ENCODE measurements at places on chromosomes 7 and 10.
A peak's percentile ranks its signal among the peaks of the same experiment; 100 is the strongest.

- DNase-seq, result no peak
These were observed 96.9 kb upstream of the FAM180A start for GRCh38 chr7:135845415-135846075.

- no peak for DNase-seq
These were observed 290.2 kb downstream of the DNAJB6 start for GRCh38 chr7:157627033-157627432.

DNA sequence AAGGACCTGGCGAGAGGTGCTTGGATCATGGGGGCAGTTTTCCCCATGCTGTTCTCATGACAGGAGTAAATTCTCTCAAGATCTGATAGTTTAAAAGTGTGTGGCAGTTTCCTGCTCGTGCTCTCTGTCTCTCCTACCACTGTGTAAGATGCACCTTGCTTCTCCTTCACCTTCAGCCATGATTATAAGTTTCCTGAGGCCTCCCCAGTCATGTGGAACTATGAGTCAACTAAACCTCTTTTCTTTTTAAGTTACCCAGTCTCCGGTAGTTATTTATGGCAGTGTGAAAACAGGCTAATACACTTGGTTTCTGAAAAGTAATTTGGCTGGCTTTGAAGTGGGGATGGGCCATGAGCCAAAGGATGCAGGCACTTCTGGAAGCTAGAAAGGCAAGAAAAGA is 268.0 kb upstream of the KAT6B start:
- no peak for DNase-seq

- no peak for DNase-seq
These were observed 36.7 kb downstream of the EGFR start for GRCh38 chr7:55055479-55055878.

DNA sequence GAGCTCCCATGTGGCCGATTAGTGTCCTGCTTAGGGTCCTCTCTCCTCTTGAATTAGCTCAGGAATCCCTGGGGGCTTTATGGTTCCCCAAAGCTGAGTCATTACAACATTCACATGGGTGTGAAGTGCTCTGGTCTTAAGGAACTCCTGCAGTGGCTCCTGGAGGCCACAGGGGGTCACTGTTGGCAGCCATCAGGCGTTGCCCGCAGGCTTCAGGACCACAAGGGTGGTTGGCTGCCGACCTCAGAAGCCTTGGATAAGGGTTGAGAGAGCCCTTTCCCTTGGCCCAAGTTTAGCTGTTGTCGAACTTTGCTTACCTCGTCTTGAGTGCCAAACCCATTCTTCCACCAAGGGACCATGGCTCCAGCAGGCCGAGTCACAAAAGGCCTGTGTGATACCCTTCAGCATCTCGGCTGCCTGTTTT is 61.7 kb downstream of the SH2D4B start:
- DNase-seq, result peak; percentile 89

- peak; percentile 46 for DNase-seq
These were observed 5.0 kb downstream of the LRRC27 start for GRCh38 chr10:132336919-132337407.

- no peak for DNase-seq
These were observed 448.5 kb upstream of the ANKRD30A start for GRCh38 chr10:36676756-36677430.

- no peak for DNase-seq
These were observed 268.2 kb downstream of the PTEN start for GRCh38 chr10:88131511-88132139.

DNA sequence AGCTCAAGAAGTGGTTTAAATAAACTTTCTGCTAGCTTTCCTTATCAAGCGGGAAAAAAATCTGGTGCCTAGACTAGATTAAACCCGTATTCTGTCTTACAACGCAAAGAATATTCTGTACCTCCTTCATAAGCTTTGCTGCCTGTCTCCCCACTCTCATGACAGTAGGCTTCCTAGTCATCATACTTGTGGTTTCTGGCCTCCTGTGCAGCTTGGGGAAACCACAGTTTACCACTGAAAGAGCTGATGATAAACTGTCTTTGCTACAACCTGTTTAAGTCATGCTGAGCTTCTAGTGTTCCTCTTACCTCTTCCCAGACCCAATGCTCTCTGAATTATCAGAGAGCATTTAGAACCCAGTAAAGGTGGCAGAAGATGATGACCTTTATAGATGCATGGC is 55.0 kb downstream of the PODXL start:
- DNase-seq, result peak; percentile 49

DNA sequence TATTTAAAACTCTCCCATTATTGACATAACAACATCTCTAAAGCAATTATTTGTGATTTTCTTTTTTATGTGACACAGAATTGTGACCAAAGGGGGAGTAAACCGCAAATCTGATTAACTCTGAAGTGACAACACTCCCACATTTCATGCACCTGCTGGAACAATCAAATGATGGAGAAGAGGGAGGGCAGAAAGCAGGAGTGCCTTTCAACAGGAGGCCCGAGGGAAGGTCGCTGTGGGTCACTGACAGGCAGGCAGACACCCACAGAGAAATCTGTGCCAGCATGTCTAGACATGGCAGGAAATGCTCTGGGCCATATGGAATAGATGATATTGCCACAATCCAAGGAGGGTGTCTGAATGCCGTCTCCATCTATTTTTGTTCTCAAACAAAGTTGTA is 247.3 kb downstream of the DOCK4 start:
- no peak for DNase-seq

DNA sequence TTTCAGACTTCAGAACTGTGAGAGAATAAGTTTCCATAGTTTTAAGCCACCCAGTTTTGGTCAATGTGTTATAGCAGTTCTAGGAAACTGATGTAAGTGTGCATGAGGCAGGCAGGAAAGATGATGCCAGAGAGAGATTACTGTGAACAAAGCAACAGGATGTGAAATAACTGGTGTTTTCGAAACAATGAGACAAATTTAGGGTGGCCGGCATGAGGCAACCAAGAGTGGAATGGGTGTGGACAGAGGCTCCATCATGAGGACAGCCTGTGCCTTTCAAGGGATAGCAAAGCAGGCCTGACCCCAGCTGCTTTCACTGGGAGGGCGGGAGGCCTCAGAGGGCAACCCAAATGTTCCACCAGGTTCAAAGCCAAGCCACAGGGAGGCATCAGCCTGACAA is 67.3 kb upstream of the UCN3 start:
- peak; percentile 63 for DNase-seq

GRCh38 chr10:30176182-30176581 is 116.8 kb upstream of the JCAD start:
- no peak for DNase-seq

DNA sequence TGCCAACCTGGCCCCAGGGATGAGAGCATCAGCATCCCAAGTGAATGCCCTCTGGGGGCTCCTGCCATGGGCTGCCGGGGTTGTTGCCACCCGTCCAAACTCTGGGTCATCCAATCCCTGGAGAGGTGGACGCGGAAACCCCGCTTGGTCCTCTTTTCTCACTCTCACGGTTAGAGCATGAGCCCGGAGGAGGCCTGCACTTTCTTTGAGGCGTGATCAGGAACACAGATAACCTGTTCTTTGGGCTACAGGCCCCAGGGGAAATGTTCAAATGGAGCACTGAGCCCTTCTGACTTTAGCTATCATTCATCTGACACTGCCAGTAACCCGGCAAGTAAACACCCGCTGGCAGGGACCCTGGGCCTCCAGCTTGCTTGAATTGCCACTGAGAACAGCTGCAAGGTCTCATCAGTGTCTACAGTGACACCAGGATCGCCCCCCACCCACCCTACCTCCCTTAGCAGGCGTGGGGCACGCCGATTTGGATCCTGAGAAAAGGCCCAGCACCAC is 29.4 kb upstream of the SLF2 start:
- no peak for DNase-seq

GRCh38 chr10:65993451-65993850 is 932.4 kb upstream of the LRRTM3 start:
- DNase-seq, result no peak

DNA sequence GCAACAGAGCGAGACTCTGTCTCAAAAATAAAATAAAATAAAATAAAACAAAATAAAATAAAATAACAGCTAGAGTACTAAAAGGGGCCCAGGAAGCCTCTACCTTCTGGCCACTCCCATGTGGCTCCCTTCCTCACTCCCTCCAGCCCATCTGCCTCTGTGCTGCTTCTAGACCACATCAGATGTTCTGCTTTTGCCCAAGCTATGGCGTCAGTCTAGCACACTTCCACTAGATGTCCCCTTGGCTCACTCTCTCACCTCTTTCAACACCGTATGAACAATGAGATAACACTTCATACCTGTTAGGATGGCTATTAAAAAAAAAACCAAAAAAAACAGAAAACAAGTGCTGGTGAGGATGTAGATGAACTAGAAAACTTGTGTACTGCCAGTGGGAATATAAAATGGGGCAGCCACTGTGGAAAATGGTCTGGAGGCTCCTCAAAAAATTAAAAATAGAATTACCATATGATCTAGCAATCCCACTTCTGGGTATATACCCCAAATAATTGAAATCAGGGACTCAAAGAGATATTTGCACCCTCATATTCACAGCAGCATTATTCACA is 132.3 kb downstream of the ARHGAP22 start:
- peak; percentile 59 for DNase-seq

GRCh38 chr7:51317582-51317910 is 937 bp upstream of the COBL start:
- no peak for DNase-seq

- DNase-seq, result no peak
These were observed 14.6 kb upstream of the VAX1 start for GRCh38 chr10:117152668-117153067.

DNA sequence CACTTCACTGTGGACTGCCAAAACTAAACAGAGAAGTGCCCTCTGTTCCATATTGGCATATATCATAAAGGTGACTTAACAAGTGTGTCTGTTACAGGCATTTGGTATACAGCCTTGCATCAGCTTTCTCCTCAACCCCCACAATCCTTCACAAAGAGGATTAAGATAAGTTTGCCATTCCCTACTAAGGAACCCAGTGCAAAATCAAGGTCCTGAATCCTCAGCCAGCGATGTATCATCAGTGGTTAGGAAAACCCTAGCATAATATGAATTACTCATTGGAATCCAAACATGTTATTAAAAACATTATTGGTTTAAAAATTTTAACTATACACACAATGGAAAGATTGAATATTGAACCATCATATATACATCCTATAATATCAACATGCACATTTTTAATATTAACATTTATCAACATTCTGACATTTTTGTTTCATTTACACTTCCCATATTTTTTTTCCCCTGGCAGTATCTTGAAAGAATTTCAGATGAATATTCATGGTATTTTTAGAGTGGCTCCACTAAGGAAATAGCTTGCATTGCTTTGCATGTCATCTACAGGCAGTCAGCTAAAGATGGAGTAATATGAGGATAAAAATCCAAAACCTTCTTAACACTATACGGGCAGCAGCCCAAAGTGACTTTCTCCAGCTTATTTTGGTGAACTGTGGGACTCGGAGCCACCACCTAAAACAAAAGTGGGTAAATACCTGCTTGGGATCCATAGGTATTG is 215.6 kb upstream of the CHRM2 start:
- DNase-seq, result no peak

GRCh38 chr10:48614481-48615390 is 9.9 kb upstream of the ARHGAP22 start:
- DNase-seq, result no peak

GRCh38 chr10:58089739-58090138 is 178.0 kb downstream of the IPMK start:
- DNase-seq, result no peak

- DNase-seq, result peak; percentile 7
These were observed 293.5 kb upstream of the IMMP2L start for GRCh38 chr7:111855842-111856227.

DNA sequence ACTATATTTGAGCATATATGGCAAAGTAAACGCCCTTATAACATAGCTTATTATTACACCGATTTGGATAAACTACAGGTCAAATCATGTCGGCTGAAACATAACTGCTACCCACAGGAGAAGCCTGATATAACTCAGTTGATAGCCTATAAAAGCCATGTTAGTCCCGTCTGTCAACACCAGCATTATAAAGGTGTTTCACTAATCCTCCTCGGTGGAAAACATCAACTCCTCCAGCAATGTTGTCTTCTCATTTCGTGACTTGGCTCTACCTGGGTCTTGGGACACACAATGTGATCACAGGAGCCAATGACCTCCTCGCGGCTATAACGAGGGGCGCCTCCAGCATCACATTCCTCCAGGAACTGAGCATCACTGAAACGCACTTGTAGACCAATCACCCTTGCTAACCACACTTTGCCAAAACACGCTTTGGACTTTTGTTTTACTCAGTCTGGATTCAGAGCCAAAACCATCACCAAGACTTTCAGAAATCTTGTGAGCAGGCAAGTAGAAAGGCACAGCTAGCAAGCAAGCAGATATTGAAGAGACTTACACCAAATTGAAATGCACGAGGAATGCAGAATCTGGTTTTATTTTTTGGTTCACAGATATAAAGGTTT is 269.7 kb upstream of the NFE2L3 start:
- DNase-seq, result no peak

GRCh38 chr10:104766341-104766740 is 125.3 kb downstream of the SORCS3 start:
- DNase-seq, result no peak

- no peak for DNase-seq
These were observed 99.5 kb downstream of the FANK1 start for GRCh38 chr10:125995726-125996304.

DNA sequence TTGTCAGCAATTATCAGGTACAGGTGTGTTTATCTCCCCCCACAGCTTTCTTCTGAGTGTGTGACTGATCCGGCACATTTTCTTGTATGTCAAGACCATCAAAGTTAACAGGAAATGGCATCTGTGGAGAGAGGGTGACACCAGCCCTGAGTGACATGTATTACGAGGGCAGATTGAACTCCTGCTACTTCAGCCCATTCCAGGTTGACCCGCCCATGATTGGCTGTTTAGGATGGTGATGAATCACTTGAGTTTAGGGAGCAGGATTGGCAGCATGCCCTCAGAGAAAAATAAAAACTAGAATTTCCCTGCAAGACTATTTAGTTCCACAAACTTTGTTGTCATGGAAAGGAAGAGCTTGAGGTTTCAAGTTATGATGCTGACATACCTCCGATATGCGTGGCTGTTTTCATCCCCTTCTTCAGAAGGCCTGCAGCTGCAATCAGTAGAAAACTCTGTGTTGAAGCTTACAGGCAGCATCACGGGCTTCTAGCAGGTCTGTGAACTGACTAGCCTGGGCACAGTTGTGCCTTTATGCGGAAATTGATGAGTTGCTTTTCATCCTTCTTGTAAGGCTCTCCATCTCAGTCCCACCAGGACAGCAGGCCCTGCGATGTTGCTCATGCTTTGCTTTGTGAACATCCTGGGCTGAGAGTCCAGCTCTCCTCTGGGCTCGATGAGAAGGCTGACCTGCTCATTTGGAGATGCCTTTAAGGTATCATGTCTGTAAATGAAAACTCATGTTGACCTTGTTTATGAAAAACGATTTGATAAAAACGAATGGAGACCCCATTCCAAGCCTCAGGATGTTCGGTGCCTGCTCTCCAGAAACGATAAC is 8.0 kb upstream of the CELF2 start:
- no peak for DNase-seq

DNA sequence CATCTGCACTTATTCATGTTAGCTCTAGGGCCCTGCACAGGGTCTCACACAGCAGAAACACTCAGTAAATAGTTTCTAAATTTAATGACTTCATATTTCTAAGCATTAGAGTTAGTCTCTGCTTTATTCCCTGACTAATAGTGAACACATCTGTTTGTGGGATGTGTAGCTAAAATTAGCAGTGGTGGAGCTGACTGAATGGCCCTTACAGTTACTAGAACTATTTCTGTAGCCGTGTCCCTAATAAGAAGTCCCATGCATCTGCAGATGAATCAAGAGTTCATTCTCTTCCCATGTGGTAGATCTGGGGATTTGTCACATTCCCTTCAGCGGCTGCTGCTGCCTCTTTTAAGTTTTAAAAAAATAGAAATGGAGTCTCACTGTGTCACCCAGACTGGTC is 11.7 kb downstream of the MAP3K8 start:
- no peak for DNase-seq

All from hematopoietic multipotent progenitor cell treated with erythropoietin and hydrocortisone succinate and interleukin-3 and kit ligand, for 6 days (in vitro differentiated cells).